PC-9 (cell line): ENCODE measurements at places on chromosomes 16 and 17.

- H3K36me3 ChIP-seq, result no peaks in the 10 kb centered on the region
- H3K4me1 ChIP-seq, result peaks cover 2% of the 10 kb centered on the region
- no peaks in the 10 kb centered on the region for H3K27me3 ChIP-seq
- H3K27ac ChIP-seq, result no peak overlapping the region
- H3K4me3 ChIP-seq, result no peak overlapping the region
Observed at GRCh38 chr16:24833352-24833751, 12.4 kb upstream of the SLC5A11 start.

GRCh38 chr17:64555281-64555680 lies 48.5 kb downstream of the CEP95 start:
- H3K36me3 ChIP-seq, result peaks cover 52% of the 10 kb centered on the region
- no peak overlapping the region for H3K27ac ChIP-seq
- no peak overlapping the region for H3K4me3 ChIP-seq
- H3K27me3 ChIP-seq, result no peaks in the 10 kb centered on the region
- DNase-seq, result no peak

GRCh38 chr17:66373944-66374817 lies 71.8 kb downstream of the PRKCA start:
- H3K27me3 ChIP-seq, result no peaks in the 10 kb centered on the region
- H3K36me3 ChIP-seq, result no peaks in the 10 kb centered on the region
- H3K4me3 ChIP-seq, result no peak overlapping the region

DNA sequence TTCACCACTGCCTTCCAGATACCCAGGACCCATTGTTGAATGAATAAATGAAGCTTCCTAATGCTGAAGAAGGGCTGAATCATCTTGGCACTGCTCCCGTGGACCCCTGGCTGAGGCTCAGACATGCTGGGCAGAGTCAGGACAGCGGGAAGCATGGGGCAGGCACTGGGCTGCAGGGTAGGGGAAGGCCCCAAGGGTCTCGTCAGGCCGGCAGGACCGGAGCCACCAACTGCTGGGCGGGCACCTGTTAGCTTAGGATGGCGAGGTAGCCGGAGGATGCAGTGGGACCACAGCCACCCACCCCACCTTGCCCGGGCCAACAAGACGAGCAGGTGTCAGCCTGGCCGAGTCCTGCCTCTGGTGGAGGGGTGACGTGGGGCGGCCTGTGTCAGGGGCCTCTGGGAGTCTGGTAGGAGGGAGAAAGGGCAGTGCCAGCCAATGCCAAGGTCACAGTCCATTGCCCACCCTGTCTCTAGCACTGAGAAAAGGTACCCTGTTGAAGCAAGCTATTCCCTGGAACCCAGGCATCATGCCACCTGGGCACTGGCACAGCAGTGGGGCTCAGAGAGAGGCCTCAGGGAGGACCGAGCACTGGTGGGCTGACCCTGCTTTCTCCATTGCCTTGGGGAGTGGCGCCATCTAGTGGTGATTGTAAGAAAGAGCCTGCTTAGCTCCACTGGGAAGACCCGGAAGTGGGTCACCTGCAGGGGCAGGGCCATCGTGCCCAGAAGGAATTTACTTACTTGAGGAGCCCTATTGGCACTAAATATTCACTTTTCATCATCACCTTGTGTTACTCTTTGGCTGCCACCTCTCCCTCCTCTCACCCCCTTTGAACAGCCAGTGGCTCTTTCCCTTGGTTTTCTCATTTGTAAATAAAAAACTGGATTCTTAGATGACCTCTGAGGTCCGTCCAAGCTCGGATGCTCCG lies 3.0 kb upstream of the DLX3 start:
- H3K4me3 ChIP-seq, result no peak overlapping the region
- no peaks in the 10 kb centered on the region for H3K36me3 ChIP-seq
- no peak overlapping the region for H3K27ac ChIP-seq
- H3K27me3 ChIP-seq, result peaks cover 7% of the 10 kb centered on the region; the same call in 1 of the 2 replicates

DNA sequence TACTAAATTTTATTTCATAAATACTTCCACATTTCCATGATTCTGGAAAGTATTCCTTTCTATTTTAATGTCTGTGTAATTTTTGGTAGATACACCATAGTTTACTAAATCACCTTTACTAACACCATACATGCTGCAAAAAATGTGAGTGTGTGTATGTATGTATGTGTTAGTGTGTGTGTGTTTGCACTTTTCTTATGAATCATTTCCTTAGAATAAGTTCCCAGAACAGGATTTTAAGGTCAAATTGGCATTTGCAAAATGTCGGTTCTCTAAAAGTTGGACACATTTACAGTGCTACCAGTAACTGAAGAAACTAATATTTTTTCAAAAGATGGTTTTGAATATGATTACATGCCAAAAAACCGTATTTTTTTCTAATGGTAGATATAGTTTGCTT lies 137.1 kb downstream of the CYB561 start:
- H3K27me3 ChIP-seq, result no peaks in the 10 kb centered on the region
- no peak for DNase-seq
- no peak overlapping the region for H3K27ac ChIP-seq
- H3K36me3 ChIP-seq, result no peaks in the 10 kb centered on the region

GRCh38 chr16:49921106-49921505 lies 65.2 kb upstream of the ZNF423 start:
- peaks cover 43% of the 10 kb centered on the region for H3K27me3 ChIP-seq
- H3K4me1 ChIP-seq, result no peaks in the 10 kb centered on the region
- H3K27ac ChIP-seq, result no peak overlapping the region
- H3K36me3 ChIP-seq, result no peaks in the 10 kb centered on the region
- H3K4me3 ChIP-seq, result no peak overlapping the region

- peak within 1 kb of the TSS; percentile 99 for H3K4me3 ChIP-seq
- H3K4me1 ChIP-seq, result peaks cover 19% of the 10 kb centered on the region
- no peaks in the 10 kb centered on the region for H3K27me3 ChIP-seq
- H3K36me3 ChIP-seq, result peaks cover 20% of the 10 kb centered on the region
- DNase-seq, result peak; percentile 60
- H3K27ac ChIP-seq, result peak within 1 kb of the TSS; percentile 88
Observed at GRCh38 chr17:38704606-38705522, at the start of gene MLLT6. TSS of gene MLLT6 (plus strand) at chr17:38705273. CDS start at chr17:38705633, 360 bp downstream.

DNA sequence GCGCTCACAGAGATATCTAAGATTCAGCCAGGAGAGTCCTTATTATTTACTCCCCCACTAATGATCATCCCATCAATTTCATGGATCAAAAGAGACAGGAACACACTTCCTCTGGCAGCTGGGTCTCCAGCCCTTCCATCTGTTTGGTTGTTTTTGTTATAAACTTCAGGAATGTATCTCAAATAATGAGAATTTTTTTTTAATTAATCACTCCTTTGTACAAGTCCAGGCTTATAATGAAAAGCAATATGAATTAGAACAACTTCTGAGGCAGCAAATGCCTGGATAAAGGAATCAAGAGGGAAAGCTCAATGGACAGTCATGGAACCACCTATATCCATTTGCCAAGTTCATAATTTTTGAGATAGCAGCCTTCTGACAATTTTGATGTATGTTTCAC lies 73.4 kb downstream of the HS3ST3B1 start:
- H3K4me3 ChIP-seq, result no peak overlapping the region
- H3K27me3 ChIP-seq, result no peaks in the 10 kb centered on the region; the same call in 1 of the 2 replicates
- H3K4me1 ChIP-seq, result no peaks in the 10 kb centered on the region

DNA sequence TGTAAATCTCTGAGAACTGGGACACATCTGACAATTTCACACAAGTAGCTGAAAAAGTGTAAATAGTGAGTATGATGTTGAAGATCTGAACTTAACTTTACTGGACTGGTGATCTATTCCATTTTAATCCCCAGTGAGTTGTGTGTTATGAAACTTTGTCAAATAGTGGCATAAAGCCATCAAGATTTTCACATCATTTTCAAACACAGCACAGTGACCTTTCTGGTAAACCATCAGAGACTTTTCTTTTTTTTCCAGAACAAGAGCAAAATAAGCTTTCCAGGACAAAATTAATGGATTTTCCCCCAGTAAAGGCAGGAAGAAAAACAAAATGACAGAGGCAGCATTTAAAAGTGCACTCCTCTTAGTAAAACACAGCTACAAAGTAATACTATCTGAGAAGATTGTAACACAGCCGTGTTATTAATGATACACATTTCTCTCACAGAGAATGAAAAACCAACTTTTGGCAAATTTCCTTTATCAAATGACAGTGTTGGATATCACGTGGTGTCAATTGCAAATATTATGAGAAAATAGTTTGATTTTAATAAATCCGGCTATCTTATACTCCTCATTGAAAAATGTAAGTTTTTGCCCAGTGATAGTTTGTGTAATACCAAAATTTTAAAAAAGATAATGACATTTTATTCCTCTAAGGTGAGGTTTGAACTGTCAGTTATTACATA lies 16.8 kb upstream of the COL1A1 start:
- H3K4me3 ChIP-seq, result no peak overlapping the region
- DNase-seq, result peak; percentile 11
- no peaks in the 10 kb centered on the region for H3K27me3 ChIP-seq
- no peaks in the 10 kb centered on the region for H3K36me3 ChIP-seq
- peaks cover 39% of the 10 kb centered on the region for H3K4me1 ChIP-seq

- H3K27ac ChIP-seq, result no peak overlapping the region
- DNase-seq, result no peak
- H3K36me3 ChIP-seq, result no peaks in the 10 kb centered on the region
- peaks cover 11% of the 10 kb centered on the region; the same call in 1 of the 2 replicates for H3K4me1 ChIP-seq
- H3K27me3 ChIP-seq, result 0 out of 2 replicates have a peak, but pooled peaks cover 10% of the 10 kb centered on the region
Observed at GRCh38 chr17:28970879-28971278, 19.6 kb upstream of the PHF12 start.

DNA sequence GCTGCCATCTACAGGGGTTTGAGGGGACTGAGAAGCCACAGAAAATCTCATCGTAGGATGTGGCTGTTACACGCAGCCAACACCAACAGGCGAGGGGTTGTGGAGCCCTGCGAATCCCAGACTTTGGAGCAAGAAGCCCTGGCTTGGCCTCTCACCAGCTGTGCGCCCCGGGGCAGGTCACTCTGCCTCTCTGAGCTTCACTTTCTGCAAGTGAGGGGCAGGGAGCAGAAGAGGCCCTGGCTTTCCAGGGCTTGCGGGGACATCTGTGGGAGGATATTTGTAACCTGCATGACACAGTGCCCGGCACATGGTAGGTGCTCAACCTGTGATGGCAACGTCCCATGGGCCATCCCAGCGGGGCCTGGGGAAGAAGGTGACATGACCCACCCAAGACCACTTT lies 32.9 kb upstream of the CIBAR2 start:
- H3K27ac ChIP-seq, result no peak overlapping the region
- H3K36me3 ChIP-seq, result no peaks in the 10 kb centered on the region
- no peak for DNase-seq
- no peak overlapping the region for H3K4me3 ChIP-seq
- peaks cover 19% of the 10 kb centered on the region for H3K27me3 ChIP-seq

- H3K36me3 ChIP-seq, result no peaks in the 10 kb centered on the region
- H3K4me1 ChIP-seq, result peaks cover 12% of the 10 kb centered on the region
- H3K4me3 ChIP-seq, result no peak overlapping the region
- H3K27ac ChIP-seq, result no peak overlapping the region
- no peaks in the 10 kb centered on the region for H3K27me3 ChIP-seq
Observed at GRCh38 chr17:43395165-43395564, 3.6 kb upstream of the ARL4D start.

DNA sequence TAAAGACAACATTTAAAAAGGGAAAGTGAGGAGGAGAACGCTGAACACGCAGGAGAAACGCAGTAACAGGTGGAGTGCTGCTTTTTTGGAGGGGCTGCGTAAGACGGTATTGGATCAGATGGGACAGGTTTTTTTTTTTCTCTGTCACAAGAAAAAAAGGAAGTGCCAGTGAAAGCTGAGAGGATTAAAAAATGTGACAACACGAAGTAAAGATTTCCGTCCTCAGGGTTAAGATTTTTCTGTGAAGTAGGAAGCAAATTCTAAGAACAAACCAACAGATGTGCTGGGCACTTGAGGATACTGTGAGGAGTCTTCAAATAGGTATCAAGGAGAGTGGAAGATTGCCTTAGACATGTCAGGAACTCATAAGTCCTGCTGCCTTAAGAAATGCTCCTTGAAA lies 5.8 kb upstream of the ABCA9 start:
- H3K27ac ChIP-seq, result no peak overlapping the region
- no peaks in the 10 kb centered on the region for H3K27me3 ChIP-seq
- no peak overlapping the region for H3K4me3 ChIP-seq
- DNase-seq, result no peak
- H3K36me3 ChIP-seq, result no peaks in the 10 kb centered on the region

DNA sequence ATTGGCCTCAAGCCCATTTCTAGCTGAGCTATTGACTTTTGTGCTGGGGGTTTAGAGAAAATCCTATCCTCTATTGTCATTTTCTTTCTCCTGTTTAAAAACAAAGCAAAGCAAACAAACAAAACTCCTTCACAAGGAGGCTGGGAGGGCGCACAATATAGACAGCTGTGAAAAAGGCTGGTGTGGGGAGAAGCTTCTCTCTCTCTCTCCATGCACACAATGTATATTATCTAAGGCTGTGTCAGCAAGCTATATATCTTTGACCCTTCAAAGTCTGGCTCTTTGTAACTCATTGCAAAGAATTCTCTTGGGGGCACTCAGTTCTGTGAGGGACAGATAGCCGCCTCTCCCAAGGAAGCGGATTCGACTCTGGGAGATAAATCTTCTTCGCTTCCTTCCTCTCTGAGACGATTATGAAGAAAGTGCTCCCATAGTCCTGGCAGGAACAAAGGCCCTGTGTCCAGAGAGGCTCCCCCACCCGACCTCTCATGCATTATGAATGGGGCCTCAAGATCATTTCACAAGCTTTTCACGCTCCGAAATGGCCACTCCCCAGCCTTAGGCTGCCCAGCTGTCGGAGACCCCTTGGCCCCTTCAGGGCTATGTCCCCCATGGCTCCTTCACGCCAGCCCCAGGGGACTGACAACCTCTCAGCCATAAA lies 33.2 kb upstream of the MEAK7 start:
- no peaks in the 10 kb centered on the region for H3K4me1 ChIP-seq
- no peak for DNase-seq
- H3K27ac ChIP-seq, result no peak overlapping the region
- no peaks in the 10 kb centered on the region for H3K36me3 ChIP-seq
- no peak overlapping the region for H3K4me3 ChIP-seq

- 0 out of 2 replicates have a peak, but pooled peaks cover 6% of the 10 kb centered on the region for H3K36me3 ChIP-seq
- peak overlapping the region; percentile 91 for H3K4me3 ChIP-seq
- H3K4me1 ChIP-seq, result peaks cover 26% of the 10 kb centered on the region
- H3K27ac ChIP-seq, result peak overlapping the region; percentile 58; the same call in 1 of the 2 replicates
- no peaks in the 10 kb centered on the region for H3K27me3 ChIP-seq
Observed at GRCh38 chr17:40122136-40122998, 596 bp downstream of the MSL1 start.

- no peaks in the 10 kb centered on the region for H3K36me3 ChIP-seq
- no peak overlapping the region for H3K4me3 ChIP-seq
- DNase-seq, result no peak
- H3K4me1 ChIP-seq, result no peaks in the 10 kb centered on the region
- H3K27me3 ChIP-seq, result no peaks in the 10 kb centered on the region
- no peak overlapping the region for H3K27ac ChIP-seq
Observed at GRCh38 chr17:76161619-76162266, 20.7 kb upstream of the FOXJ1 start.

DNA sequence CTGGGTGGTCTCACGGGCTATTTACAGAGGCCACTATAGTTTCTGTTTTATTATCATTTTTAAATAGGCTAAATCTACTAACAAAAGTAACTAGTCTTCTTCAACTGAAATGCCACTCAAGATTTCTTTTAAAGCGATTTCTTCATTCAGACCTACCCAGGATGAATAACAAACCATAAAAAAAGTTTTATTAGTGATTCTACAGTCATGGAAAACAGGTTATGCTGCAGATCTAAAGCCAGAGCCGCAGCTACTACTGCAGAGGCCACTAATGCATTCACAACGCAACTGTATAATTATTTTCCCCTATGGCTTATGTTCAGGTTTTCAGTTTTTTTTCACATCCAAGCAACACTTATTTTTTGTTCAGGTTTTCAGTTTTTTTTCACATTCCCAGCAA lies 136.2 kb upstream of the AXIN2 start:
- no peaks in the 10 kb centered on the region for H3K27me3 ChIP-seq
- no peak overlapping the region for H3K27ac ChIP-seq
- H3K4me3 ChIP-seq, result no peak overlapping the region
- H3K4me1 ChIP-seq, result no peaks in the 10 kb centered on the region
- H3K36me3 ChIP-seq, result no peaks in the 10 kb centered on the region

GRCh38 chr17:57767561-57767960 lies 22.5 kb upstream of the CCDC182 start:
- no peak for DNase-seq
- no peaks in the 10 kb centered on the region for H3K36me3 ChIP-seq
- no peak overlapping the region for H3K27ac ChIP-seq
- H3K4me3 ChIP-seq, result no peak overlapping the region
- peaks cover 93% of the 10 kb centered on the region for H3K27me3 ChIP-seq
